ENCODE measurements at places on chromosomes 1 and 21.

DNA sequence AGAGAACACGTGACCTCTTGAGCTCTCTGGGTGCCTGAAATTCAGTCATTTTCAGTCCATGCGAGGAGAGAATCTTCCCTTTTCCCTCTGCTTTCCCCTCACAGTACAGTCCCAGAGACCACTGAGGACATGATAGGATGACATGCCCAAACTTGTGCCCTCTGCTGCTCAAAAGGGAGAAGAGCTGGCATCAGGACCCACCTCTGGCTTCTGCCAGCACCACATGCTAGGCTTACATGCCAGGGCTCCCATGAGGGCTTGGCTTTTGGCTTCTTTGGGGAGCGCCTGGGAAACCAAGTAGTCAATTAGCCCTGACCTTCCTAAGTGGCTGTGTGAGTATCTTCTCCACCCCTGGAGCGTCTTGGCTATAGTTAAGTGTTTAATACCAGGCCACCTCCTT is 13.8 kb upstream of the KCNQ4 start:
- DNase-seq = no peak

- no peak for DNase-seq
Measured at GRCh38 chr1:209208648-209209047, 374.9 kb upstream of the CAMK1G start.

DNA sequence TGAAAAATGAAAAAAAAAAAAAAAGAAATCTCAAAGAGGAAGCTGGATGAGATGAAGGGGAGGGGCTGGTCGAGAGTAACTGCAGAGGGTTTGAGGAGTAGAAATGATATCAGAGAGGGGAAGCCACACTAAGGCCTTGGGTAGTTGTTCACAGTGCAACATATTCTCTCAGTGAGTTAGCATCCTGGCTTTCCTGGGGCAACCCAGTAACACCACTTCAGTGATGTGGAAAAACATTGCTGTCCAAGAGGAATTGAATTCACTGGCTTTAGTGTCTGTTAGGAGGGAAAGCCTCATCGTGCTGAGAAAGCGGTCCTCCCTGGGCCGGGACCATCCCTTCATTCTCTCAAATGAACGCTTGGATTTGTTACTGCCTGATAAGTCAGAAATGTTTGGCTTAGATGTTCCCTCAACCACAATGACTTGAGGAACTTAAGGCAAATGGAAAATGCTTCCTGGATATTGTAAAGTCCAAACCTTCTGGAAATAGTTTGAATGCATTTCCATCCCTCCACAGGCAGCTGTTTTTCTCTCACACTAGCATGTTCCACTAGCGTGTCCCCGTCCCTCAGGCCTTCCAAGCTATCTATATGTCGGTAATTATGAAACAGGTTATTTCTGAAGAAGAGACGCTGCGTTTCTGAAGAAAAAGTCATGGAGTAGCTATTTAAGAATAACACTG is 12.2 kb downstream of the TGFB2 start:
- DNase-seq = no peak

GRCh38 chr21:19228226-19228625 is 824.6 kb upstream of the TMPRSS15 start:
- no peak for DNase-seq

GRCh38 chr1:78715181-78715661 is 65.6 kb downstream of the IFI44 start:
- DNase-seq = no peak

- no peak for DNase-seq
Measured at GRCh38 chr1:28078680-28079626, 9.5 kb downstream of the EYA3 start.

- no peak for DNase-seq
Measured at GRCh38 chr1:235888119-235888643, 21.5 kb upstream of the LYST start.

DNA sequence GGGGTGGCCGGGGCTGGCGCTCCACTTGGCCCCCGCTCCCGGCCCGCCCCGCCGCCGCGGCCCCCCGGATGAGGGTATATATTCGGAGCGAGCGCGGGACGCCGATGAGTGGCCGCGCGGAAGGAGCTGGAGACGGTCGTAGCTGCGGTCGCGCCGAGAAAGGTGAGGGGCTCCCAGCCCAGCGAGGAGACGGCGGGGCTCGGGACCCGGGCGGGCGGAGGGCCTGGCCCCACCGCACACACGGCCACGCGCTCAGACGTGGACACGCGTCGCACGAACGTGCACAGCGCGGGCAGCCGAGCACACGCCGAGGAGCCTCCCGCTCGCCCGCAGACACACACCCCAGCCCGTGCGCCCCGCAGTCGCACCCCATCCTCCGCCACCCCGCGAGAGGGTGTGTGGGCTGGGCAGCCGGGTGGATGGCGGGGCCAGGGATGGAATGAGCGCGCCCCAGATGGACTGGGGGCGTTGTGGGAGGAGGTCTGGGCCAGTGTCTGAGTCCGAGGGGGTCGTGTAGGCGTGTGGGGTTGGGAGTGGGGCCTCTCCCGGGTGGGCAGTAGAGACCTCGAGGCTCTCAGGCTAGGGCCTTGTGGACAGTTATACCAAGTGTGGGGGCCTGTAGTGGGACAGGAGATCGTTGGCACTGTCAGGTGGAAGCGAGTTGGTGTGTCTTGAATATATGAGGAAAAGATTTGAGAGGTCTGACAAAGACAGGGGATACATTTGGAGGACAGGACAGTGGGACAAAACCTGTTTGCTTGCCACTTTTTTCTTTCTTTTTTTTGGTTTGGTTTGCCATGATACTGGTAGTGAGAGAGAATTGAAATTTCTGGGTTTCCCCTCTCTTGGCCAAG is at the start of gene UAP1:
Gene UAP1, plus strand, starts transcription at position 107 of the 854 bp plus-strand sequence. CDS start 4,347 bp downstream, outside the sequence.
- no peak for DNase-seq

DNA sequence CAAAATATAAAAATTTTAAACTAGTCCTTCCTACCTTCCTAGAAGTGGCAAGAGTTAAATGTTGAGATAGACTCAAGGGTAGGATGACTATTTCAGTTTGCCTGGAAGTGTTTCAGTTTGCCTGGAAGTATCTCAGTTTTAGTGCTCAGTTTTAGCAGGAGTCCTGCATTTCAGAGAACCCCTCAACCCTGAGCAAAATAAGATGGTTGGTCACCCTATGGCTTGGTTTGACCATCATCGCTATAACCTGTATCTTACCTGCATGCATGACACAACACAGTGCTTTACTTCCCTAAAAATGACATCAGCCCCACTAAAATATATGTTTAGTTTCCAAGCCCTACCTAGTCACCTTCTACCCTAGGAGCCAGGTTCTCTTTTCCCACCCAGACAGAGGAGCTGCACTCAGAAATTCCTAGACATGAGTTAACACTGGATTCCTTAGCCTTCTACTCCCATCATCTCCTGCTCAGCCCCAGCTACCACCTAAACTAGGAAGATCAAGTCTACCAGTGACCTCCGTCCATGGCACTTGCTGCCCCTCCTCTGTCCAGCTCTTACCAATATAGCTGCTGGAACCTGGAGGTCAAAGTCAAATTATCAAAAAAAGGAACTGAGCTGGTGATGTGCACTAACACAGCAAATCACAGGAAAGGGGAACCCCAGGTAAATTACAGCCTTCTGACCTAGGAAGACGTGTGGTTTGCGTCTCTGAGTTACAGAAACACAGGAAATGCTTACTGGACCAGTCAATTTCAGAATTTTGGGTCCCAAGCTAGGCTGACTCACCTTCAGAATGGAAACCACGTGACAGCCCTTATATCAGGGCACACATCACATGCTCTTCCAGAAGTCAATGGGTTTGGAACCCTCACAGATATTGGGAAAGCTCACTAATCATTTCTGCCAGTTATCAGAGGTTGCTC is 2.2 kb upstream of the G0S2 start:
- DNase-seq = no peak

DNA sequence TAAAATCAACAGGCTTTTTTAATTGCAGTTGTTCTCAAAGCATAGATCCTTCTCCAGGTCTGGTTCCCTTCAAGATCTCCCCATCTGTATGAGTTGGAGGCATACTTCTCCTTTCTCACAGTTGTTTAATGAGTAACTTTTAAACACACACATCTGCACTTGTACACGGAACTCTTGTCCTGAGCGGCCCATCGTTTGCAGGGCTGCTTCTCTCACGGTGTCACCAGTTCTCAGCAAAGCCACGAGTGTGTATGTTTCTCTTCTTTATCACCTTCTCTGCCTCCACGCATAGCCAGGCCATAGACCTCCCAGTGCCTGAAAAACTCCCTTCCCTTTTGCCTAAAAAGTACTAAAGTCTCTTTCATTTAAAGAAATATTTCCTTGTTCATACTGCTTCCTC is 68.7 kb upstream of the ROR1 start:
- DNase-seq = no peak

DNA sequence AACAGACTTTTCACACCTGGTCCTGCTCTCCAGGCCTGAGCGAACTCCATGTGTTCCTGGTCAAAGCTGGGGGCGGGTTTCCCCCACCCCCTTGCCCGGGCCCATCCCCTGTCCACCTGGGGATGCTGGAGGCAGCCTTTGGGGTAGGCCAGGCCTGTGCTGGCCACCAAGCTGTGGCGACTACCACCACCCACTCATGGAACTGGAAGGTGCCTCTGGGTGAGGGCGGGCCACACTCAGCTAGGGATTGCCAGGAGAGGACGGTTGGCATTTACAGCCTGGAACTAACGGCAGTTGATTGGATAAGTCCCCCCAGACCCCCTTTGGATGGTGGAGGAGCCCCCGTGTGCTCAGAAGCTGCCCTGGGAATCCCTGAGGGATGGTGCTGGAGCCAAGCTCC is 7.9 kb downstream of the S100B start:
- DNase-seq = no peak

DNA sequence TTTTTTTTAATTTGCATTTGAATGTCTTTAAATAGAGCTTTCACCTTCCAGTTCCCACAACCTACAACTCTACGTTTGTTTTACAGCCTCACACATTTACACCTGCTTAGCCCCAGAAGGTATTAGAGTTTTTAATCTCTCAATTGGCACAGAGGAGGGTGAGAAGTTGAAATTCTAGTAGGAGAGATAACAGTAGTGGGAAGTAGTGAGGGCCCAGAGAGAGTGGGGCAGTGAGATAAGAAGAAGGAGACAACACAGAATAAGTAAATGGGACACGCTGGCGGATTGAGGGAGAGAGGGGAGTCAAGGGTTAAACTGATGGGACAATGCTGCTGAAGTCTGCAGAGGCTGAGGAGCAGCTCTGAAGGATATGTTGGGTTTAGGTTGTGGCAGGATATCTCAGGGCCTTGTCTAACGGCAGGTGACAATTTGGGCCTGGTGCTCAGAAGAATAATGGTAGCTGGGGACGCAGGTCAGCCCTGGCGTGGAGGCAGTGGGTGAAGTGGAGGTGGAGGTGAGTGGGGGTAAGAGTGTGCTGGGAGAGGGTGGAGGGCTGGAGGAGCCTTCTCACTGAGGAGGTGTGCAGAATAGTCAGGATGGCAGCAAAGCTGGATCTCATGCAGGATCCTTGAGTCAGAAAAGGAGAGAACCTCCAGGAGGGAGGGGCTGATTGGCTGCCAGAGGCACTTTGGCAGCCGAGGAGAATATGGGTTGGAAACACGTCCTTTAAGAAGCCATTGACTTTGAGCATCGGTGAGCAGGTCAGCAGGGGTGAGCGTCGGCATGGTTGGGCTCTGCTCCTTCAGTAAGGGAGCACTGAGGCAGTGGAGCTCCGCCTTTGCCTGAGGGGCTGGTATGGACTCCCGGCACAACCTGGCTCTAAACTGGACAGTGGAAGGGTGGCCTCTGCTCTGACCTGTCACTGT is 72.9 kb downstream of the SYT6 start:
- no peak for DNase-seq

DNA sequence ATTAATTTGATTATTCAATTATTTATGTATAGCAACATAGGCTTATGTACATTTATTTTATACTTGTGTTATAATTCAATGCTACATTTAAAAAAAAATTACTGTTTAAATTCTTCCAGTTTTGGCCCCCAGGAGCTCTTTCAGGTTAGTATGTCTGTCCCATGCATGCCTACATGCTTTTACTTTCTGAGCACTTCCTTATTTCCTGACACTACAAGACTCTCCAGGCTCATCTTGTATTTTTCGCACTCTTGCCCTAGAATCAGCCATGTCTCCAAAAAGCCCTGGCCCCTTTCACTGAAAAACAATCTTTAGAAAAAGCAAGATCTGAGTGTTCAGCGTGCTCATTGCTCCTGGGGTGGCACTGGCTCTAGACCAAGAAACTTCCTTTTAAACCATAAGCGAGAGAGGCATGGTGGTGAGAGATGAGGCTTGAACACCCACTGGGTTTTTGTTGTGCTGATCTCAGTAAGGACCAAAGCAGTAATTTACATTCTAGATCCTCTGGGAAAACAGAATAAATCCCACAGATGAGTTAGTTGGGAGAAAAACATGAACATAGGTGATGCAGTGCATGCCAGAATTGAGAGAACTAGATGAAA is 95.0 kb downstream of the SLC30A10 start:
- DNase-seq = no peak

GRCh38 chr1:85617633-85618100 is 37.1 kb downstream of the CCN1 start:
- peak; percentile 55 for DNase-seq

DNA sequence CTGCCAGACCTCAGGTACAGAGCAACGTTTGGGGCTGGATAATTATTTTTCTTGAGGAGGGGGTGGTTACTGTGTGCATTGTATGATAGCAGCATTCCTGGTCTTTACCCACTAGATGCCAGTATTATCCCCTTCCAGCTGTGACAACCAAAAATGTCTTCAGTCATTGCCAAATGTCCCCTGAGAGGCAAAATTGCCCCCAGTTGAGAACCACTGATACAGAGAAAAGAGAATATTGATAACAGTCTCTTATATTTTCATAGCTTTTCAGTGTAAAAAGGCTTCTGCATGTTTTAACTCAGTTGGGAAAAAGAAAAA is 51.8 kb upstream of the SYT14 start:
- DNase-seq = no peak

DNA sequence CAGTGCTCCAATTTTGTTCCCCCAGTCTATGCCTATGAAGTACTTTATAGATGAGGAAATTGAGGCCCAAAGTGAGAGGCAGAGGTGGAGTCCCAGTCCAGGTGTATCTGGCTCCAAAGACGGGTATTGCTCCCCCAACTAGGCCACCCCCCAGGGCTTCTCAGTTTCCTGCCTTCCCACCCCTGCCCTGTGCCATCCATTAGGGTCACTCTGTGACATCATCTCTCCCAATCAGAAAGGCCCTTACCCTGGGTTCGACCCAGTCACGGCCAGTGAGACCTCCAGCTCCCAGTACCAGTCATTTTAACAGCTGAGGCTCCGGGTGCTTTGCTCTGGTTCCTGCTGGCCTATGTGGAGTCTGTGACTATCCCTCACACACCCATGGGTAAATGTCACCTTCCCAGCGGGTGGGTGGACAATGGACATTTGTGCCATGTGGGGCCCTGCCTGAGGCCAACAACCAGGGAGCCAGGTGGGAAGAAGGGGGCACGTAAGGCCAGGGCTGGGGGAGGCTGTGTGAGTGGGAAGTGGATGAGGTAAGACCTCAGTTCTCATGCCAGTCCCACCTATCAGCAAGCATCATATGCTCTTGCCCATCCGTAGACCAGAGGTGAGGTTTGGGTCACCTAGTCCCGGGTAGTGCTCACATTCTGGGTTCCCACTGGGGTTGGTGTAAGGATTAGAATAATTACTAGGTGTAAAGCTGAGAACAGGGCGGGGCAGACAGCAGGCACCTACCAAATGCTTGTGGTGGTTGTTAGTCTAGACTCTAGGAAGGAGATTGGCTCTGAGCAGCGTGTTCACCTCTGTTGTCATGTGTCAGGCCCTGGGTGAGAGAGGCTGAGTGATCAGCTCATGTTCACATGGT is 685.9 kb downstream of the MATN1 start:
- DNase-seq = no peak

GRCh38 chr1:202959276-202959620 is 1.1 kb upstream of the ADIPOR1 start:
- no peak for DNase-seq

- no peak for DNase-seq
Measured at GRCh38 chr1:223248770-223249140, 105.7 kb upstream of the TLR5 start.

Data from GM04504 (cell line).